ENCODE measurements at places on chromosomes 16 and 17.

GRCh38 chr16:30040221-30040620 lies 9.2 kb upstream of the TLCD3B start:
- no peak for DNase-seq

DNA sequence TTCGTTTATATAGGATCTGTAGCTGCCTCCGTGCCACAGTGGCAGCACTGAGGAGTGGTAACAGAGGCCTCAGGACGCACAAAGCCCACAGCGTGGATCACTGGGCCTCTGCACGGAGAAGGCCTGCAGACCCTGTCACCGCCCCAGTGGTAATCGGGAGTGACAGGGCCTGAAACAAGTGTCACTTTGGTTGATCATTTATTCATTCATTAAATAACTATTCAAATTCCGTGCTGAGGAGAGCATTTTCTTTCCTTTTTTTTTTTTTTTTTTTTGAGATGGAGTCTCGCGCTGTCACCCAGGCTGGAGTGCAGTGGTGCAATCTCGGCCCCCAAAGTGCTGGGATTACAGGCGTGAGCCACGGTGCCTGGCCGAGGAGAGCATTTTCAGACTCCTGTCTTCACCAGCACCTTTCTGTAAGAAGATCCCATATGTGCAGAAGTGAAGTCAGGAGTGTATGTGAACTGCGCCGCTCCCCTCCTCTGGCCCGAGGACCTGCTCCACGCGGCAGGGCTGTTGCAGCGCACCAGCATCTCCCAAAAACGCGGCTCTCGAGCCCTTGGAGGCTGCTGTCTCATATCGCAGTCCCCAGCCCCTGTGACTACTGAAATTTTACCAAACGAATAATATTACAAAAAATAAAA lies 44.9 kb upstream of the TRAP1 start:
- no peak for DNase-seq

DNA sequence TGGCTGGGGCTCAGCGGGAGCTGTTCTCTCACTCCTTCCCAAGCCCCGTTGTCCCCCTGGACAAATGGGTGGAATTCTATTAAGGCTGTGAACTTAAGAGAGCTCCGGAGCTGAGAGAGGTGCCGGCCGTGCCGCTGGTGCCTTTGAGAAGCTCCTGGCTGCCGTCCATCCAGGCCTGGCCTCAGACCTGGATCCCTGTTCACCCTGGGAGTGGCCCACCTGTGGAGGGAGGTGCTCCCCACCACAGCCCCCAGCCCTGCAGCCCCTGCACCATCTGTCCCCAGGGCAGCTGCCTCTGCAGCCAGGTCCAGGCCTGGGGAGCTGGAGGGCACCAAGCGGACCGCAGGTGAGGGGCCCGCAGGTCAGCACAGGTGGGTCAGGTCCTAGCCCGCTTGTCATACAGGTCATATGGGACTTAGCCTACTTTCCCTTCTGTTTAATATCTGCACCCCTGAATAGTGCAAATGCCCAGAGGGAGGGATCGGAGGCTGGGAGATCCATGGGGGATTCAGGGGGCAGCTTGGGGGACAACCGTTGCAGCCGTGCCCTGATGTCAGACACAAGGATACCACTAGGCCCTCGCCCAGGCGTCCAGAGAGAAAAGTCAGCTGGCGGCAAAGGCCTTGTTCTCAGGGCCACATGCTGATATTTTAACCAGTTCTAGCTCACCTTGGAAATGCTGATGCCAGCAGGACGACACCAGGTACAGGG lies 15.2 kb upstream of the METRNL start:
- no peak for DNase-seq

DNA sequence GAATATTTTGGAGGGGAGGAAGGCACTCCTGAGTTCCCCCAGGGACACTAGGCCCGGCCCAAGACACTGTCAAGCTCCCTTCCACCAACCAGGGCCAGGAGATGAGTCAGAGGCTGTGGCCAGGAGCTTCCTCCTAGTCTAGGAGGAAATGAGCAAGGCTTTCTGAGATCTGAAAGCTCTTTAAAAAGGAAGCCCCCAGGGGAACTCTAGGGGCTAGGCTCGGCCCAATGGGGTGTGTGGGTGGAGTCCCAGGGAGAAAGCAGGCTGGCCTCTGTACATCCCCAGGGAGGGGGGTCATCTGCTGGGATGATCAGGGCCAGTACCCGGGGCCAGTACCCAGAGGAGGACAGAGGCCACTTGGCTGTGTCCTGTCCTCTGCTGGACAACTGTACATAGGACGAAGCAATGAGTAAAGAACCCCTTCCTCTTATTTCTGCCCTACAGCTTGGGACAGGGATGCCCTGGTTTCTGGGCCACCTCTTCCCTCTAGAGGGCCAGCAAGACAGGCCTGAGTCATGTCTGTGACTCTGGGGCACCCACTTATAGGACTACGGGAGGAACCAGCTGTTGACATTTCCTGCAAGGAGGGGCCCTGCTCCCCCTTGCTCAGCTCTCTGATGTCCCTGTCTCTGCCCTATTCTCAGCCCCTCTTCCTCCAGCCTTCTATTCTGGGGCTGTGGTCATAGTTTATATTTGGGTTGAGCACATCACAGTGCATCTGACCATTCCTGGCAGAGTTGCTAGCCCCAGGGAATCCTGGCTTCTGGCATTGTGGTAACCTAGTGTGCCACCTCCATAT lies 2.7 kb downstream of the FHOD1 start:
- DNase-seq = peak; percentile 92

- DNase-seq = peak; percentile 78
These were observed 8.0 kb downstream of the ALOX12B start for GRCh38 chr17:8079291-8080207.

DNA sequence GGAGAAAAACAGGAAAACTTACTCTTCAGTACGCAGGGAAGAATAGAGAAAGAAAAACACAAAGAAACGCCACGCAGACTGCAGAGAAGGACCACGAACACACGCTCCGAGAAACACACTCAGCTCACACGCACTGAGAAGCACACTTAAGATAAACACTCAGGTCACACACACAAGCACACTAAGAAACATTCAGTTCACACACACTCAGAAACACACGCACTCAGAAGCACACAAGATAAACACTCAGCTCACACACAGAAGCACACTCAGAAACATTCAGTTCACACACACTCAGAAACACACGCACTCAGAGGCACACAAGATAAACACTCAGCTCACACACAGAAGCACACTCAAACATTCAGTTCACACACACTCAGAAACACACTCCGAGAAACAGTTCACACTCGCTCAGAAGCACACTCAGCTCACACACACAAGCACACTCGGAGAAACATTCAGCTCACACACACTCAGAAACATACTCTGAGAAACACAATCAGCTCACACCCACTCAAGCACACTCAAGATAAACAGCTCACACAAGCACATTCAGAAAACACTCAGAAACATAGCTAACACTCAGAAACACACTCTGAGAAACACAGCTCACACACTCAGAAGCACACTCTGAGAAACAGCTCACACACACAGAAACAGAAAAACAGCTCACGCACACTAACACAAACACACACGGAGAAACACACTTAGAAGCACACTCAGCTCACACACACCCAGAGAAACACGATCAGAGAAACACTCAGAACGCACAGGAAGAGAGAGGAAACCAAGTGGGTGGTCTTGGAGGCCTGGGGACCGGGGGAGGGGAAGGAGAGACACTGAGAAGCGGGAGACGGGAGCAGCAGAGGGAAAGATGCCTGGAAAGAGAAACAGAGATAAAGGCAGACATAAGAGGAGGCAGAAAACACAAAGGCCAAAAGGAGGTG lies 908 bp downstream of the TMEM98 start:
- no peak for DNase-seq

DNA sequence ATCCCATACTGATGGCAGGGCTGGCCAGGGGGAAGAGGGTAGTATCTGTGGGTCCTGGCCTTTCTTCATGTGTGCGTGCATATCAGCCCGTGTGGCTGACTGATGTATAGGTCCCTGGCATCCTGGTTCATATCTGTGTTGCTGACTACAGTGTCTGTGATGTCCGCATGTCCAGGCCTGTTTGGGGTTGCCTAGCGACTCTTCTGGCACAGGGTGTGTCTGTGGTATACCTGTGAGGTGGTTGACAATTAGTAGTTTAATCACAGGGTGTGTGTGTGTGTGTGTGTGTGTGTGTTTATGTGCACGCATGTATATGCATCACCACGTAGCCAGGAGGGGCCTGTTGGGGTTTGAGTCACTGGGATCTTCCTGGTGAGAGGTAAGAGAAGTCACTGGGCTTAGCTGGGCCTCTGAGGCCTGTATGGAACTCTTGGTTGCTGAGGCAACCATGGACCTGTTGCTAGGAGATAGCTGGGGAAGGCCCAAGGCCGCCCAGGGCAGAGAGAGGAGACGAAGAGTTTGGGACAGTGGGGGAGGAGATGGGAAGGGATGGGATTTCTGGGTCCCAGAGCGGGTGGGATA lies 603 bp upstream of the TMEM95 start:
- peak; percentile 80 for DNase-seq

DNA sequence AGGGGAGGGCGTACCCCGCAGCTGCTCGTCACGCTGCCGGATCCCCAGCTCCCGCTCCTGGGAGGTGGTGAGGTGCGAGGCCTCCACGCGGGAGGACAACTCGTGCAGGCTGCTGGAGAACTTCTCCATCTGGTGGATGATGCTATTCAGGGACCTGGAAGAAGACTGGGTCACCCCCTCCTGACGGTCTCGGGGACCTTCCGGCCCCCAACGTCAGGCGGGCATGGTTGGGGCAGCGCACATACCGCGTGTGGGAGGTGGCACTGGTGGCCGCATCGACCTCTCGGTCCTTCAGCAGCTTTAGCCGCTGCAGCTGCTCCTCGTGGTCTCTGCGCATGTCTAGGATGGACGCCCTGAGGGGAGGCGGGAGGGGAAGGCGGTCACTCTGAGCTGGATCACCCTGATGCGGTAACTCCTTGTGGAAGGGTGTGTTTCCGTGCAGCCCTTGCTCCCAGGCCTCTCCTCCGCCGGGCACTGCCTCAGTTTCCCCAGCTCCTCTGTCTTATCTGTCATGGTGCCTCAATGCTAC lies 13.3 kb upstream of the MRPL38 start:
- DNase-seq = no peak

GRCh38 chr17:68789203-68789962 lies 165.8 kb downstream of the ABCA8 start:
- no peak for DNase-seq

DNA sequence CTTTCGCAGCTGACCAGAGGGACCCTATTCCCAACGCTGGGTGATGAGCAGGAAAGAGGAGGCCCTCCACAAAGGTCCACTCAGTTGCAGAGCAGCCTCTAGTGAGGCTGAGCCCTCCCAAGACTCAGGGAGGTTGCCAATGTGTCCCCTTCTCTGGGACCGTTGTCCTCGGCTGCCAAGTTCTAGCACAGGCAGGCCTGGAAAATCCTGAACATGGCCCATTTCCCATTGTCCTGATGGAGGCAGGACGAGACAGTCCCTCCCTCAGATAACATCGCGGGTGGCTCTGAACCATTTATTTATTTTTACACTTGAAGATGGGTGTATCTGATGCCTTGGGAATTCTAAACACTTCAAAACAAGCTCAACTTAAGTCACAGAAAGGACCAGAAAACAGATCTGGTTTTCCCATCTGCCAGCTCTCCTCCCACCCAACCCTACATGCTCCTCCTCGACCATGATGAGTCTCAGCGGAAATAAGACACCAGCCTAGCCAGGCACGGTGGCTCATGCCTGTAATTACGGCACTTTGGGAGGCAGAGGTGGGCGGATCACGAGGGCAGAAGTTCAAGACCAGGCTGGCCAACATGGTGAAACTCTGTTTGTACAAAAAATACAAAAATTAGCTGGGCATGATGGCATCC lies 12.8 kb downstream of the CDIP1 start:
- no peak for DNase-seq

- DNase-seq = no peak
These were observed 63.7 kb upstream of the AMZ2 start for GRCh38 chr17:68184141-68184571.

GRCh38 chr16:74991593-74992403 lies 6.9 kb upstream of the WDR59 start:
- no peak for DNase-seq

DNA sequence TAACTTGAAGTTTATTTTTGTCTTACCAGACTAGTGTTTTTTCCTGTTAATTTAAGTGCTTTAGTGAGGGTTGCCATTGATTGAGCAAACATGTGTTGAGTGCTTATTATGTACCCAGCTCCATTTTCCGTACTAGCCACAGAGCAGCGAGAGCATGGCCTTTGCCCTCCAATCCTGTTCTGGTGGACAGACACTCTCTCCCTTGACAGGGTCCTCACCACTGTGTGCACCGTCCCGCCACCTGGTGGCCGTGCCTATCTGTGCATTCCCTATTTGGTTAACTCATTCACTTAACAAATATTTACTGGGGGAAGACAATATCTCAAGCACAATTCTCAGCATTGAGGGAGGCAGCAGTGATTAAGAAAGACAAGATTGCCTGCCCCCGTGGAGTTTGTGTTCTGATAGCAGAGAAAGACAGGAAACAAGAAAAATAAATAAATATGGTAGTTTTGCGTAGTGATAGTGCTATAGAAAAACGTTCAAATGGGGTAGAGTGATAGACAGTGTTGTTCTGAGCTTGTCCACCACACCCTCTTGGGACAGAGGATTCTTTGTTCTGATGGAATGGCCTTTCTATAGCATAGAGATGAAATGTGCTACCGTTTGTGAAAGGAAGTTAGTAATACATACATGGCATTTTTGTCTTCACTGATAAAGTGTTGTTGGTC lies 13.0 kb downstream of the CDH13 start:
- DNase-seq = peak; percentile 49

DNA sequence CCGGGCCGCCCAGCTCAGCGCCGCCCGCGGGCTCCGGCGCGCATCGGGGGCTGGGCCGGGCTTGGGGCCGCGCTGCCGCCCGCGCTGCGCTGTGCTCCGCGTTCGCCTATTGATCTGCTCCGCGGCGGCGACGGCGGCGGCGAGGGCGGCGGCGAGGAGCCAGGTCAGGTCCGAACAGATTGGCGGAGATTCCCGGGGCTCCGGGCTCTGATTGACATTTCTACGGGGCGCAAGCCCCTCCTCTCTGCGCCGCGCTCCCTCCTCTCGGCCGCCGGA lies 559 bp downstream of the IRX3 start:
- DNase-seq = no peak

DNA sequence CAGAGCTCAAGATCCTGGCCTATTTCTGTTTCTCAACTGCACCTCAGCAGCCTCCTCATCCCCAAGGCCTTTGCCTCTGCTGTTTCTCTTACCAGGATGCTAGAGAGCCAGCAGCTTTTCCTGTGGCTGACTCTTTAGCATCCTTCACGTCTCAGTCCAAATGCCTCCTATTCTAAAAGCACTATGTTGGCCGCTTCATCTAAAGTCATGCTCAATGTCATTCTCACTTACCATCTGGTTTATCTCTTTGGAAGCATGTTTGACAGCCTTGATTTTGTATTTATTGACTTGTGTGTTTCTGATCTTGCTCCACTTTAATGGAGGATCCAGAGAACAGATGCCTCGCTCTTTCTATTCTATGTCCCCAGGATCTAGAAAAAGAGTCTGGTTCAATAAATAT lies 351.8 kb upstream of the CDH11 start:
- DNase-seq = no peak

- DNase-seq = no peak
These were observed 649.8 kb downstream of the MAF start for GRCh38 chr16:78950768-78951167.

- DNase-seq = no peak
These were observed 25.6 kb upstream of the TAC4 start for GRCh38 chr17:49873466-49873865.

GRCh38 chr17:34758718-34759117 lies 179.3 kb downstream of the TMEM132E start:
- no peak for DNase-seq

- no peak for DNase-seq
These were observed 29.7 kb upstream of the DLX4 start for GRCh38 chr17:49939318-49939717.

GRCh38 chr17:61429274-61429673 lies 22.9 kb upstream of the TBX4 start:
- no peak for DNase-seq

GRCh38 chr17:77744066-77744988 lies 214.2 kb upstream of the TNRC6C start:
- DNase-seq = no peak

Measured in CD4-positive, alpha-beta T cell treated with Interleukin-4 for 4 hours (primary cell).